LHCN-M2 (cell line): ENCODE measurements at places on chromosomes 4 and X.

DNA sequence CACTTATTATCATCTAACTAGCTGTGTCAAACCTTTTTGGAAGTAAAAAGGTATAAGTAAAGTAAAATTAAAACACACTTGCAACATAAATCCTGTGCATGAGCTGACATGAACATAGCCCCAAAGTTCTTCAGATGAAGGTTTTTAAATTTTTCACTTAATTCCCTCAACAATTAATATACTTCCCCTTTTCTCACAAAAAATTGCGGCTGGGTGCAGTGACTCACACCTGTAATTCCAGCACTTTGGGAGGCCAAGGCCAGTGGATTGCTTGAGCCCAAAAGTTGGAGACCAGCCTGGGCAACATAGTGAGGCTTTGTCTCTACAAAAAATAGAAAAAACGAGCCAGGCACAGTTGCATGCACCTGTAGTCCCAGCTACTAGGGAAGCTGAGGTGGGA is 16.8 kb downstream of the RASGEF1B start:
- no peak for DNase-seq

DNA sequence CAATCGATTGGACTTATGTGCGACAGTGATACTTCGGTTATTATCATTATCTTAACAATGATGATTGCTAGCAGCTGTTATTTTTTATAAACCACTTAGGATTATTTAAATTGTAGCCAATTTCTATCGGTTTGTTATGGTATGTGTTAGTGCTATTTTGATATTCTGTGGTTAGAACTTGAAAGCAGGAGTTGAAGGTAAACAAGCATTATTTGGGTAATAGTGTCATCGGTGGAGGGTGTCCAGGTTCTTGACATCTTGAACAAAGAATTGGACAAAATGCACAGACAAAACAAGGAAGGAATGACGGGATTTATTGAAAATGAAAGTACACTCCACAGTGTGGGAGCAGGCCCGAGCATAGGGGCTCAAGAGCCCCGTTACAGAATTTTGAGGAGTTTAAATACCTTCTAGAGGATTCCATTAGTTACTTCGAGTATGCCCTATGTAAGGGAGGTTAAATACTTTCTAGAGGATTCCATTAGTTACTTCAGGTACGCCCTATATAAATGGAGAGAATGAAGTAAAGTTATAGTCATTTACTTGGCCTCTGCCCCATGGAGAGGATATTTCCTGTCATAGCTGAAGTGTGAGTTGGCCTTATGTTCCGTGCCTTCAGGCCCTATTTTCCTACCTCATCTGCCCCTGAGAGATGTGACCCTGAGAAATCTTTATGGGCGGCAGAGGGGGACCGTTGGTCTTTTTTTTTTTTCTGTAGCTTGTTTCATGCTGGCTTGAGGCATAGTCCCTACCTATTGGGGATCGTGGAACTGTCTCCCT is 13.1 kb downstream of the MOB1B start:
- DNase-seq = no peak

DNA sequence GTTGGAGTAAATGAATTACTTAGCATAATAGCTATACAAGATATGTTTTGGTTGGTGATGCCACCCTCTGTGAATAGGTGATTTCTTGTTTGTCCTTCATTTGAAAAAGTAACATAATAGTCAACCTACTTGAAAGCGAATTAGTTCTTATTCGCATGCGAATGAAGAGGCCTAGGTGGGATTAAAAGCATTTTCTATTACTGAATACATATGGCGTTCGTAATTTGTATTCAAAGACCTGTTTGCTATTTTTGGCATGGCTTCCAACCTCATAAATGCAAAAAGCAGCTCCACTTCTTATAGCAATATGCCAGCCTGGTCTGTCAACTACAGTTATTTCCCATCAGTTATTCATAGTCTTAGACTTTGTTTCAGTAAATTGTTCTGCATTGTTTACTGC is 261.3 kb downstream of the TENM3 start:
- DNase-seq = no peak

- DNase-seq = no peak
Measured at GRCh38 chrX:119145241-119145653, 17.6 kb upstream of the KIAA1210 start.

DNA sequence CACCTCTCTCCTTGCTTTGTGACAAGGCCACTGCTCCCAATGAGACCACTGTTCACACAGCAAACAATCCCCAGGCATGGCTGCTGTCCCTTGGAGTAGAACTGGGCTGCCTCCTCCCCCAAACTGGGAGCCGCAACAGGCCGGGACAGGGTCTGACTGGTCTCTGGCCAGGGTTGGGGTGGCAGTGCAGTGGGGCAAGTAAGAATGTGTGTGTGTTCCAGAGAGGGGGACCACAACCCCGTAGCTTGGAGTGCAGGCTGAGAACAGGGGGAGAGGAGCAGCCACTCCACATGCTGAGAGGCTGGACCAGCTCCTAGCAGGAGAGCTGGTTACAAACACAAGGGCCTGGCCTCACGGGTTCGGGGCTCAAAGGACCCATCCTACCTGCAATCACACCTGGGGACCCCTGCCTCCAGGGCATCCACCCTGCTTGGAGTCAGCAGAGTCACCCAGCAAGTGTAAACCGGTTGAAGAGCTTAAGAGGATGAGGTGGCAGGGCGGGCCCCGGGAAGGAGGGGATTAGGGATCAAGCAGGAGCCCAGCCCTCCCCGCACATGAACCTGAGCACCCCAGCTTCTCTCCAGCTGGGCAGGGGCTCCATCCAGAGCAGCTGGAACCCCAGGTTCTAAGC is 3.8 kb upstream of the ZNF185 start:
- no peak for DNase-seq
